ENCODE measurements at places on chromosomes 1 and 21.

DNA sequence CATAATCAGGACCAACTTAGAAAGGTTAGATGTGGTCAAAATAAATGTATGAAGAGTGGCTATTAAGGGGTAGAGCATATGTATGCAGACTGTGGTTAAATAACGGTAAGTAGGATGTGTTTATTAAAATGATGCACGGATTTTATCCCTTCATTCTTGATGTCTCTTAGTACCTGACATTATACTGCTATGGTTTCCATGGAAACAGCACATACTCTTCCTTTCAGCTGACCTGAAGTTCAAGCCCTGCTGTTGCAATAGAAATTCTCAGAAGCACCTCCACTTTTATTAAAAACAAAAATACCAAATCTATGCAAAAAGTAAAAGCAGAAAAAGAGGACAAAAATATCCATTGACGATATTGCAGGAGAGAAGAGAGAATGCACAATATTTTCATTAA is 381.4 kb downstream of the RWDD3 start:
- no peak for DNase-seq

DNA sequence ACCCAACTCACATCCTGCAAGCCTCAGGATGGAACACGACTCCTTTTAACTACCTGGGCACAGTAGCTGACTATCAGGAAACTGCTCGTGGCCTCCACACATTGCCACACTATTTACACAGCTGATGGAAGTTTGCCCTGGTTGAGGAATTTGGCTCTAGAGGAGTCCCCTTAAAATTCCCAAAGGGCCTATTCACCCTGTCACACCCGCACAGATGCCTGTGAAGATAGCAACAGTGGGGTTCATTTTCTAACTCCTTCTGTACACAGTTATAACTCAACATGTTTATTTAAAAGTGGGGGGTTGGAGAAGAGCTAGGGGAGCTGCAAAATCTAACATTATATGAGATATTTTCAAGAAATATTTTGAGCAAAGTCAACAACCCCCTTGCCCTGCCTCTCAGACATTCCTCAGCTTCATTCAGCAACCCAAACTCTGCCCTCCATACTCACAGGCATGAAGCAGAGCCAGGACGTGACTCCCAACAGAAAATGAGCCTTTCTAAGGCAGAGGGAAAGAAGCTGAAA is 35.8 kb upstream of the CCN1 start:
- no peak for DNase-seq

DNA sequence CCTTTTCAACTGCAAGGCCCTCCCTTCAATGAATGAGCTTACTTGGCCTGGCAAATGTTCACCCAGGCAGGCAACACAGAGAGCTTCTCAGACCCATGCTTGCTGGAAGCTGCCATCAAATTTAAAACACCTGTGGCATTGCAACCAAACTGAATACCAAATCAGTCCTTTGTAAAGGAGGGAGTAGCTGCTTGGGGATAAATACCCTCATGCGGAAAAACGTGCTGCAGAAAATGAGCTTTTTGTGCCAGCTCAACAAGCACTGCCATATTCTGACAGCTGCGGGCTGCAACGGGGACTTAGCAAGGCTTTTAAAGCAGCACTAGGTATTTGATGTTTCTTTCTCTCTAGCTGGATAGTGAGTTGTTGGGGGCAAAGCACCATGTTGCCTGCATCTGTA is 119.7 kb downstream of the PLPPR4 start:
- DNase-seq, result no peak

DNA sequence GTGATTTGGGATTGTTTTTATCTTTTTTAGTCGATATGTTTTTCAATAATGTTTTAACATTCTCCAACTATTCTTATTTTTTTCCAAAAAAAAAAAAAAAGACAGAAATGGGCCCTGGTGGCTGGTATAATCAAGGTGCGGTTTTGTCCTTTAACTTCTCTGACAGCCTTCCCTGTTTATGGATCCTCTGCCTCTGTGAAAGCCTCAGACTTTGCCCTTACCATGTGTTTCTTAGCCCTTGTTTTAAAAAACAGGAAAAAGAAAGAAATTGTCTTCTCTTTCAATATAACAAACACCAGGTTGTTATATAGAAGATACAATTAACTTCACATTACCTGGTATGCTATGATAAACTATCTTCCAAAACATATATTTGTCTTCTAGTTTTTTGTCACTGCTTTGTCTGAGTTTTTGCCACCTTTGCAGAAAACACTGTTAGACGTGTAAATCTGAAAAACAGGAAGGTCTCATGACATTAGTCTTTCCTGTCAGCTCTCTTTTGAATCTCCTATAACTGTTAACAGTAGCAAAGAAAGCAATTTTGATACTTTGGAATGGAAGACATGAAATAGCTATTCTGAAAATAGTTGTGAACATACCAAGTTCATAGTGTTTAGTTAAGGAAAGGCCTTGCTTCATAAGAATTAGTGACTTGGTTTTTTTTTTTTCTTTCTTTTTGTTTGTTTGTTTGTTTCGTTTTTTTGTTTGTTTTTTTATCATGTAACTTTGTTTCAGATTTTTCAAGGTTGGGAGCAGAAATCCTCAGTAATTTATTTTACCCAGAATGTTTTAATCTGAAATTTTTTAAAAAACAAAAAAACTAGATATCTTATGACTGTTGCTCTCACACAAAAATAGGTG is 31.7 kb upstream of the CACYBP start:
- no peak for DNase-seq

DNA sequence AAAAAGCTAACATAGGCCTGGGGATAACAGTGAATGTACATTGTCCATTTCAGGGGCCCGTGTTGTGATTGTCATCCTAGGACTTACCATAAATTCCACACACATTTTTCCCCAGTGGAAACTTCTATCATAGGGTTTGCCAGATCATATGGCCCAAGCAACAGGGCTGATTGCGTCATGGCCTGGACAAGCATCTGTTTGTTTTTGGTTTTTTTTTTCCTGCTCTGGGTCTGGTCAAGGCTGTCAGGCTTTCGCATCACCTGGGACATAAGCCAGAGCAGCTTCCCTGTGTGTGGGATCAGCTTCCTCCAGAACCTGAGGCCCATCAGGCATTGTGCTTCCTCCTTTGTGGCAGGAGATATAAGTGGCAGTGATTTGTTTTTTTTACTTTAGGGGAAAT is 598.5 kb upstream of the USP24 start:
- DNase-seq, result peak; percentile 15

GRCh38 chr1:107762751-107763390 is 202.1 kb downstream of the VAV3 start:
- no peak for DNase-seq

DNA sequence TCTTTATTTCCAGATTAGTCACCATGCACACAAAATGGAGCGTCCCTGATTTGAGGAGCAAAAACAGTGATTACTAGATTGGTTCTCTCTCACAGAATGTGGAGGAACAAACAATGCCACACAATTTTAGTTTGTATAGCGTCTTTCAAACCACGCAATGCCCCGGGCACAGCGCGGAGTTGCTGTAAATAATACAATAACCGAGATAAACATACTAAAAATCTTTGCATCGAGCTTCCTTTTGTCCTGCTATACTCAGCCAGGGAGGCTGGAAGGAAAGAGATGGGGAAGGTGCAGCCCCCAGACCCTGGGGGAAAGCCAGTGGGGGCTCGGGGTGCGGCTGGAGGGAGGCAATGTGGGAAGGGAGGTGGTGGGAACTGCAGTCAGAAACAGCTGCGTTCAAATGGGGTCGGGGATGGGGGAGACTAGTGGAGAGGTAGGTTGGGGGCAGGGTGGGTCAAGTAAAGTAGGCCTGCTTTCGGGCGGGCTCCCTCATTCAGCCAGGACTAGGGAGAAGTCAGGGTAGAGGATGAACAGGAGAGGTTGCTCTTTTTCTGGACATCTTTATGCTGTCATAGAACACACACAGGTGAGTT is 366.3 kb downstream of the RPS6KC1 start:
- DNase-seq, result no peak

GRCh38 chr1:64495878-64496277 is 25.9 kb downstream of the CACHD1 start:
- DNase-seq, result no peak

GRCh38 chr1:21149855-21150432 is 26.8 kb downstream of the EIF4G3 start:
- DNase-seq, result peak; percentile 85

- peak; percentile 49 for DNase-seq
These were observed 89.1 kb upstream of the KCNK2 start for GRCh38 chr1:214993419-214993818.

DNA sequence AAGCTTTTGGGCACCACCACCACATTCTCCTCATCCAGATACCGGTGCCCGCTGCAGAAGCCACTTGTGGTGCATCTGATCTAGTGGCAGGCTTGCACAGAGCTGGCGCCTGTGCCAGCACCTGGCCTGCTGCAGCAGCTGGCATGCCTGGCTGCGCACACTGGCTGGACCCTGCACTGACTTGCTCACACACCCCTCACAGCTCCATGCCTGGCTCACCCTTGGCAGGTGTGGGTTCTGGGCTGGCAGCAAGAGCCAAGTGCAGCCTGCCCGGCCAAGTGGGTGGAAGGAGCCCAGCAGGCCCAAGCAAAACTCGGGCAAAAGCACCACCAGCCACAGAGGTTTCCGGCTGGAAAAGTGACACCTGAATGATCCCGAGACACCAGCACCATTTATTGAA is 315.7 kb upstream of the RRP15 start:
- no peak for DNase-seq

DNA sequence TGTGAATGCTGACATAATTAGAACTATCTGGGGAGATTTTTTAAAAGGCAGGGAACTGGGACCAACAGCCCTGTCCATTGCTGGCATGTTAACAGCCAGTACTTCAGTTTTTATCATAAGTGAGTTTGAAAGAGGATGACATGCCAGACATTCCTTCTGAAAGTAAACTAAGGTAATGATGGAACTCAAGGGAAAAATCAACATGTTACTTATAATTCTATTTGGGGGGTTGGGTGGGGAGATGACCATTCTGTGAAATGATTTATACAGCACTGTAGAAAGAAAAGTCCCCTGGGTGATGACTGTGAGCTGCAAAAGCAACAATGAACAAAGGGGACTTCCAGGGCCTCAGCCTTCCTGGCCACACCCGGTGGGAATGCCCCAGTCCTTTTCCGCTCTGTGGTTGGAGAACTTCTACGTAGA is 5.4 kb upstream of the LAMC2 start:
- DNase-seq, result peak; percentile 56

DNA sequence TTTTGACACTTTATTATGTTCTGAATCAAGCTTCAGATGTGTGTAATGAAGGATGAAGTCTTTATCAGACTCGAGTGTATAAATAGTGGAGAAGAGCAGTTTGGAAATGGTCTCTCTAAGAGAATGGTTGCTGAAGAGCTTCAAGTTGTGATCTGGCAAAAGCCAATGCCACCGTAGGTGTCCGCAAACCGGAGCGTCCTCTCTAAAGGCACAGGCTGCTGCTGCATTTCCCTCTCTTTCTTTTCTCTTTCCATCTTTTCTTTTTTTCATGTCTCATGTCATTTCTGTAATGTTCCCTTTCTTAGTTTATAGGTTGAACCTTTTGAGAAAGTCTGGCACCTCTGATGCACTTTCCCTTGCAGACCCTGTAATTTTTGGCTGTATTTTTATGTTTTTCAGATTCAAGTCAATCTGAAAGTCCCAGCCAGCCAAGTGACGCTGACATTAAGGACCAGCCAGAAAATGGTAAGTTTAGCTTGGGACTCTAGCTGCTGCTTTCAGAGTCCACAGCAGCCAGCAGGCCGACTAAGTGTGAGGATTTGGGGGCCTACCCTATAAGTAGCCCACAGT is 194.8 kb downstream of the NFIA start:
- no peak for DNase-seq

DNA sequence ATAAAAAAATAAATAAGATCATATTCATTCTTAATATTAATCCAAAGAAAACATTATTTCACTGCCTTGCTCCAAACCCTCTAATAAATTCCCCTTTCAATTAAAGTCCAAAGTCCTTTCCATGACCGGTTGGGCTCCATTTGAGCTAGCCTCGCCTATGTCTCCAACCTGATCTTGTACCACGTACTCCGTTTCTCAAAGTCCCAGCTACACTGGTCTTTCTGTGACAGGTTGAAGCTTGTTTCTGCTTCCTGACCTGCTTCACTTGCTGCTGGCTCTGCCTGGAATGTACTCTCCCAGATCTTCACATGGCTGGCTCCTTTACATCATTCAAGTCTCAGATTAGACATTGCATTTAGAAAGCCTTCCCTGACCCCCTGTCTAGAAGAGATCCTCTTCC is 16.4 kb downstream of the RPL5 start:
- DNase-seq, result no peak

- no peak for DNase-seq
These were observed 8.7 kb downstream of the ITLN1 start for GRCh38 chr1:160876311-160876710.

GRCh38 chr1:64229307-64229706 is 25.9 kb downstream of the UBE2U start:
- DNase-seq, result no peak

GRCh38 chr1:174337000-174337681 is 110.6 kb upstream of the GPR52 start:
- no peak for DNase-seq

- no peak for DNase-seq
These were observed at the start of gene MYOCOS for GRCh38 chr1:171622152-171622462. TSS of gene MYOCOS (plus strand) at chr1:171622243. CDS start at chr1:171623884, 1,641 bp downstream.

DNA sequence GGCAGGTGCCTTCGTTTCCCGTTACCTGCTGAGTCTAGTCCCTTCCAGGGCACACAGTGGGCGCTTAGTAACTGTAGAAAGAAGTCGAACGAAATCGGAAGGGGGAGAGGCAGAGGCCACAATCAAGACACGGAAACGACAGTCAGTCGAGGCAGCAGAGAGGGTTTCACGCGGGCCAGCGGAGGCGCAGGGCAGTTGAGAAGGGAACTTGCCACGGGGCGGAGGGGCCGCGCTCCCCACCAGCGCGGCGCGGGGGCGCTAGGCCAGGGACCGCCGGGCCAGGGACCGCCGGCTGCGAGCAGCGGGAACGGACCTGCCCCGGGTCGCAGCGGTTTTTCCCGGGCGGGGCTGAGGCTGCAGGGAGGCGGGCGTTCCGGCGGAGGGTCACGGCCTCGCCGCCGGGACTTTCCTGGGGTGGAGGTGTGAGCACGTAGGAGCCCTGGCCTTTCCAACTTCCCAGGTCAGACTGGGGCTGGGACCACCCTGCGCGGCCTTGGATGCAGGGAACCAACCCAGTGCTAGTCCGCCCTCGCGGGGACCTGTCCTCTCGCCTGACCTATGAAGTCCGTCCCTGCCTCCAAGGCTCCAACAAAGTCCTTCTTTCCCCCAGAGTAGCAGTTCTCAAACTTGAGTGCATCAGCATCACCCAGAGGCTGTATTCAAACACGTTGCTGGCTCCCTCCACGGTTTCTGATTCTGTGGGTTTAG is 150.1 kb upstream of the FGGY start:
- no peak for DNase-seq

DNA sequence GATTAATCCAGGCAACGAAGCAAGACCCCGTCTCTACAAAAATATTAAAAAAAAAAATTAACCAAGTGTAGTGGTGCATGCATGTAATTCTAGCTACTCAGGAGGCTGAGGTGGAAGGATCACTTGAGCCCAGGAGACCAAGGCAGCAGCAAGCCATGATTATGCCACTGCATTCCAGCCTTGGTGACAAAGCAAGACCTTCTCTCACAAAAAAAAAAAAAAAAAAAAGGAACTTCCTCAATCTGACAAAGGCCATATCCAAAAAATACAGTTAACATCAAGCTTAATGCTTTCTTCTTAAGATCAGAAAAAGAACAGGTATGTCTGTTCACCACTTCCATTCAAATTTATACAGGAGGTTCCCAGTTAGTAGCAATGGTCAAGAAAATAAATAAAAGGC is 54.4 kb downstream of the EVI5 start:
- DNase-seq, result no peak

- no peak for DNase-seq
These were observed 30.8 kb downstream of the RNF19B start for GRCh38 chr1:32933742-32934322.
